ENCODE measurements at places on chromosomes 12 and 14.

DNA sequence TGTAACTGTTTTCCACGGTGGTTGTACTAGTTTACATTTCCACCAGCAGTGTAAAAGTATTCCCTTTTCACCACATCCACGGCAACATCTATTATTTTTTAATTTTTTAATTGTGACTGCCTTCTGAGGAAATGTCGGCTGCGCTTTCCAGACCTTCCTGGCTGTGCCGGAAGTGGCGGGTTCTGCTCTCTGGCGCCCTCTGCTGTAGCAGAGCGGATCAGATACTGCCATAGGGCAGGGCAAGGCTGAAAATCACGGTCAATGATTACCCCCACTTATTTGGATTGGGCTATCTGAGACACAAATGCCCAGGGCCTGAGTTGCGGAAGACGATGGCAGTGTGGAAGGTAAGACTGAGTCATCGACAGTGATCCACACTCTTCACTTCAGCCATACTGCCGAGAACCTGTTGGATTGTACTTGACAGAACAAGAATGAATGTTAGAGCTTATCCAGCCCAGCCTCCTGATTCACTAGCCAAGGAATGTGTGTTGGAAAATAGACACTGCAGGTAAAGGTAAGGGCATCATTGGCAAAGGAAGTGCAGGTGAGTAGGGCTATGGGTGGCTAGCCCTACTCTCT lies 124.2 kb downstream of the NTF3 start:
- no peak for DNase-seq

- DNase-seq: no peak
Observed at GRCh38 chr12:34399631-34400410, 377.5 kb downstream of the ALG10 start.

DNA sequence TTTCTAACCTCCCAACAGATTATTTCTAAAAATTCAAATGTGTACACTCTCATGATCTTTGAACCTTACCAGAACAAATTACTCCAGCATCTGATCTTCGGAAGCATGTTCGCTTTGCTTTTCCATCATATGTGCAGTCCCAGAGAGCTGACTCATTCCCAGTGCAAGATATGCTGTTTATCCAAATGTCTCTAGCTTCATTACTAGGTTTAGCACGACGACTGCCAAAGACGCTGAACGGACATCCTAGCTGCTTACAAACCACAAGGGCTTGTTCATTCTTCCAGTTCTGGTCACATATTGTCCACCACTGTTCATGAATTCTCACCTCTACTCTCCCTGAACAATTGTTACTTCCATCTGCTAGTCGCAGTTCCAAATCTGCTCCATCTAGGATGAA lies 40.5 kb downstream of the CD163L1 start:
- no peak for DNase-seq

DNA sequence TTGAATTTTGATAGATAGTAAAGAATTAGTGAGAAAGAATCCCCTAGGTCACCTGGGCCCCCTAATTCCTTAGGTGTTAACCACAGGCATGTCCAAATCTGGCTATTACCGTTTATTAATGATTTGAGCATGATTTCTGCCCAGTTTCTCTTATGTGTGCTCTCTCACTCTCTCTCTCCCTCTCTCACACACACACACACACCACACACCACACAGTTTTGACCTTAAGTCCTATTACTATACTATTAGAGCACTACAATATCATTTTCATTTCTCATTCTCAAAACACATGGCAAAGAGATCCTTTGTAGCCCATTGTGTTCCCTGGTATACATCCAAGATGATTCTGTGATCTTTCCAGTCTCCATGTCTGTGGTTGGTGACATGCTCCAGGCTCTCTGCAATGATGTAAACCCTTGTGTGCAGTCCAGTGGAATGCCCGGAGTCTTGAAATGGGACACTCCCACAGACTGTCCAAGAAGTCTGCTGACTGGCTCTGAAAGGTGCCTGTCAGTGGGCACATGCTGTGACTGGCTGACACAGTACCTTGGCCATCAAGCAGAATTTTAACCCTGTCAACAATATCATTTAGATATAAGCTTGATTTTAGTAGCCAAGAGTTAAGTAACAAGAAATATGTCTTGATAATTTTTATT lies 96.2 kb downstream of the FIGNL2 start:
- peak; percentile 95 for DNase-seq

DNA sequence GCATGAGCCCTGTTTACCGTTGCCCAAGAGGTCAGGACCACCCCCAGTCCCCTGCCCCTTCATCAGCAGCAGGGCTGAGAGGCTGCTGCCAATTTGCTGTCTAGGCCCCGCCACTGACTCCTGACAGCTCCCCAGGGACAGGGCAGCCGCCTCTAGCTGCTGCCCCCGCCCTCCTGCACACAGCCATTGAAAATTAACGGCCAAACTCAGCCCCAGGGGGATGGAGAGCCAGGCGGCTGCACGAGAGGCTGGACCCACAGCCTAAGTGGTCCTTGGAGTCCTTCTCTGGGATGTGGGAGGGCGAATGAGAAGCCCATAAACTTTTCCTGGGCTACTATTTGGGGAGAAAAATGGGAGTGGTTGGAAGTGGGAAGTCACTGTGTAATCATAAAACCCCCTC lies 4.6 kb downstream of the FOXN4 start:
- DNase-seq: no peak

DNA sequence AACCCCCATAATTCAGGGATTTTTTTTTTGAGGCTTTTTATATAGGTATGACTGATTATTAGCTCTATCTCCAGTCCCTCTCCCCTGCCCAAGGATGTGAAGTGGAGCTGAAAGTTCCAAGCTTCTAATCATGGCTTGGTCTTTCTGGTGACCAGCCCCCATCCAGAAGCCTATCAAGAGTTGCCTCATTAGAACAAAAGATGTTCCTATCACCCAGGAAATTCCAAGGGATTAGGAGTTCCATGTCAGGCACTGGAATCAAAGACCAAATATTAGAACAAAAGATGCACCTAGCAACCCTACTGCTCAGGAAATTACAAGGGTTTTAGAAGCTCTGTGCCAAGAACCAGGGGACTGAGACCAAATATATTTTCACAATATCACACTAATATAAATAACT lies 29.9 kb downstream of the LRP6 start:
- DNase-seq: no peak

GRCh38 chr14:69260190-69260860 lies 367 bp downstream of the GALNT16 start:
- no peak for DNase-seq

DNA sequence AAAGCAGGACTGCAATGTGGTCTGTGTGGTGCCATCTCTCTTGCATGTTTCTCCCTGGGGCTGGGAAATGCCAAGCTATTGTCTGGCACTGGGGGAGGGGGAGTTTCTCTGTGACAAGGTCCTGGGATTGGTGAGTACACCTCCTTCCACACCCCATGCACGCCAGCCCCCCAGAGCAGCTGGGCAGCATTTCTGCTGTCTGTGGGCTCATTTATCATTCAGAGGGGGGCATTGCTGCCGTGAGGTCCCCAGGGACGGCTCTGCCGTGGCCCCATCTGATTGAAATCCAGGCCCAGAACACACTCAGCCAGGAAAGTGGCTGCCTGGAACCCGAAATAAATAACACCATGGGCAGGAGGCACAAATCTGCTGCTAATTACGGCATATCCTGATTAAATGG lies 12.6 kb upstream of the FAM222A start:
- no peak for DNase-seq

GRCh38 chr12:77696183-77696582 lies 134.5 kb upstream of the NAV3 start:
- DNase-seq: peak; percentile 4

- DNase-seq: no peak
Observed at GRCh38 chr14:87522575-87522974, 470.4 kb downstream of the GALC start.

GRCh38 chr14:33999771-34000291 lies 49.0 kb upstream of the EGLN3 start:
- DNase-seq: no peak
